ENCODE measurements at places on chromosomes 1 and 21. TPM values are rescaled to one million over a fixed set of nuclear protein-coding genes. Genes with fewer than 3 reads are reported as not detected.
A peak's percentile ranks its signal among the peaks of the same experiment; 100 is the strongest.

Gene MPZ
- polyA plus RNA-seq: 4.5 TPM

Gene NSUN4
- polyA plus RNA-seq: 31.0 TPM

Gene USH2A
- polyA plus RNA-seq: 0.26 TPM

Gene KCNA2
- 0.46 TPM for polyA plus RNA-seq

DNA sequence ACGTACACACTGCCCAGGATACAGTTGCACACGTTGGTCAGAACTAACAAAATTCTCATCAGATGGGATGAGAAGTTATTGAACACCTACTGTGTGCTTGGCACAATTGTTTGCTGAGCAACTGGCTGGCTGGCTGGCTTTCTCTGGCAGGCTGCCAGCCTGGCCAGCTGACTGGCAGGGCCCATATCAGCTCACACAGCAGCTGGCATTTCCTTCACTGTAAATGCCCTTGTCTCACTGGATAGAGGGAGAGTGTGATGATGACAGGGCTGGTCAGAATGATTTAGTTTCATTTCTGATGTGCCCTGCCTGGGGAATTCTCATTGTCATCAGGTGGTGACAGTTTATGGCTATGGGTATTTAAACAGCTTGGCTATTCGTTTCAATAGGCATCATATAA, 15.8 kb downstream of the CAMK2N1 start:
- no peak for DNase-seq

DNA sequence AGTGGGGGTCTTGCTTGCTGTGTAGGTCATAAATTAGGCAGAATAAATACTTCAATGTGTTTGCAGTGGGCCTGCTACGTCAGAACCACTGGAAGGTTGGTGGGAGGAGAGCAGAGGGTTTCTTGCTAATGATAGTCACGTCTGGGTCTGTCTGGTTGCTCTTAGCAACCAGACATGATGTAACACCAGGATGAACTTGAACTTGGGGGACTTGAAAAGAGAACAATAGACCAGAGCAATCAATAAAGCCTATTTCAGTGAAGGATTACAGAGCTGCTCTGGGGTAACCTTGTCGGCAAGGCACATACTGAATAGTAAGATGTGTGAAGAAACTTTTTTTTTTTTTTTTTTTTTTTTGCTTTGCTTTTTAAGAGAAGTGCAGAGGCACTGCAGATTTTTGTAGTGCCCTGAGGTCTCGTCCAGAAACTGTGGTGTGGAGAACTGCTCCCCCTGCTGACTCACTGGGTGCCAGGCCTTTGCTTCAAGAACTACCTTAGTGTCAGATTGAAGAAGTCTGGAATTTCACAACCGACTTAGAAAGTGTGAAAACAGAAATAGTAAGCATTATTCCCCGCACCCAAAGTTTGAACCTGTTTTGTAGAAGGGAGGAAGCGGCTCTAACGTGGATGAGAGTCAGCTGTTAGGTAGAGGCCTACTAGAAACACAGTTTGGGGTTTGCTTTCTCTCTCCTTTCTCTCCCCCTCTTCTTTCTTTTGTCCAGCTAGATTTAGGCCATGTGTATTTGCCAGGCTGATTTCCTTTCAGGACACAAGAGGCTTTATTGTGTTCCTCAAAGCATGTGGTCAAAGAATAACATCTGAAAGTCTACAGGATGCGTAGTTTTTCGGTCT, 271.6 kb downstream of the TM2D1 start:
- DNase-seq: peak; percentile 86

DNA sequence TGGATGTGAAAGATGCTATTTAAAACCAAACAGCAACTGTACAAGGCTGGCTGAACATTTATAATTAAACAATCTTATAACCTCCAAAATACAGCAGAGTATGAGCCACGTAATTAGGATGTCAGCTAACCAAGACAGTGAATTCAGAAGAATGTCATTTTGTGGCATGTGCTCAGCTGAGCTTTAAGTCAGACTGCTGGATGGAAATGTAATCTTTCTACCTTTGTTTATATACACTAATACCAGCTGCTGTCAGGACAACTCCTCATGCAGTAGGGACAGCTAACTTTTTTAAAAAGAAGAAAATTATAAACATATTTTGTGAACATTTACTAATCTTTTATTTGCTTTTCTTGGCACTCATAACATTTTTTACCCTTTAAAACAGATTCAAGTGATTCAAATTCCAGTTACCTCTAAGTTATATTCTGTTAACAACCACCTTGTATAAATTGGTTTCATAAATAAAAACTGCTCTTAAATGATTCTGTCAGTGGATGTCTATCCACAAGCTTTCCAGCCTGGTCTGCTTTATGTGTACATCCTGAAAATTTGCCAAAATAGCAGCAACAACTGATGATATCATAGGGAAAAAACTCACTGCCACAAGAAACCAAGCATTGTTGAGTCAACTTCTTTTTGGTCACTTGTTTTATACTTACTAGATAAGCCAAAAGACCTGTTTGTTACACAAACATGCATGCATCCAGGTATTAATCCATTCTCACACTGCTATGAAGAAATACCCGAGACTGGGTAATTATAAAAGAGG, 36.1 kb downstream of the DPH5 start:
- DNase-seq: no peak

DNA sequence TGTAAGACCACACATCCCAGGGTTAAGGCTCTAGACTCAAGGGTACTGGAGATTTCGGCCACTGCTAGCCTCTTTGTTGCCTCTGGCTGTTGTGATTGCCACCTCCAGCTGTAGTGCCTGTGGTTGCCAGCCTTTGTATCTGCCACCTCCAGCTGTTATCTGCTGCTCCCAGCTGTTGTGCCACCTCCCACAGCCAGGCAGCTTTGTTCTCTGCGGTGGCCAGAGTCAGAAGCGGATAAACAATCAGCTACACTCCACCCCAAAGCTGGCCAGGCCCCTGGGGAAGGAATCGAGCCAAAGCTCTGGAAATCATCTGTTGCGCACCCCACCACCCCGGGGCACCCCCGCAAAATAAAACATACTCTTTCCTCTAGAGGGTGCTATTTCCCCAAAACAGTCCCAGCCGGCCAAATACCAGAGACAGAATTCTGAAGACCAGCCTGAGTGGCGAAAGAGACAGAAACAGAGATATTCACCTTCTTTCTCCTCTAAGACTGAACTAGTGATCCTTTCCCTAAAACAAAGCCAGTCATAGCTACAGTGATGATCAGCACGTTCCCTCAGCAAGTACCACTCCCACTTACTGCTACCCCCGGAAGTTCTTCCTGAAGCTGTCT, 14.8 kb upstream of the PIGM start:
- DNase-seq: no peak

- no peak for DNase-seq
Observed at GRCh38 chr1:155179112-155180031, 5.7 kb downstream of the TRIM46 start.

GRCh38 chr1:24921938-24922662, 8.0 kb downstream of the RUNX3 start:
- DNase-seq: no peak

DNA sequence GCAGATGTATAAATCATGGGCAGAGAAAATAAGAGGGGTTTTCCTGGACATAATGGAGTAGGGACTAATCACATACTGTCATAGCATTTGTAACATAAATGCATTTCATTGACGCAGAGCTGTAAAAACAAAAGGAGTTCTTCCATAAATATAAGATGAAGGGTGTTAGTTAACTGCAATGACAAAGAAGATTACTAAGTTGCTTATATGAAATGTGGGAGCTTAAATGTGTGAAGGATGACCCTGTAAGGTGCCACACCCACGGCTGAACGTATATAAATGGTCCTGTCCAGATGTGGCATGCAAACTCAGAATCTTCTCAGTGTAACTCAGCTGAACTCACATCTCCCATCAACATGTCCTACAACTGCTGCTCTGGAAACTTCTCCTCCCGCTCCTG, at the start of gene KRTAP13-1:
TSS of gene KRTAP13-1 (plus strand) at position 301 of the 400 bp plus-strand sequence. CDS start at position 357, 56 bp downstream.
- DNase-seq: no peak

DNA sequence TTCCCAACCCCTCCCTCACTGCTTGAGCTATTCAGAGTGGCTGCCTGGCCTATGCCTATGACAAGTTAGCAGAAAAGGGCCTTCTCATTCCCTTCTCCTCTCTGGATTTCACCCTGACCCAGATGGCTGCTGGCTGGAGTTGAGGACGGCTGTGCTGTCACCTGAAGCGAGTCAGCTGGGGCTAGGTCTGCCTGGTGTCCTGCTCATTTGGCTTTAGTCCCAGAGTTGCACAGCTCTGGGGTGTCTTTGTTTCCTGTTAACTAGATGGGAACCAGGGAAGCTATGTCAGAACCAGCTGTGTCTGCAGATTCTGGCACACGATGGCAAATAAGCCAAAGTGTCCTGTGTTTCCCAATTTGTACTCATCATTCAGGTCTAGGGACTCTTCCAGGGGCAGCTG, 52.9 kb downstream of the CNIH3 start:
- DNase-seq: no peak

DNA sequence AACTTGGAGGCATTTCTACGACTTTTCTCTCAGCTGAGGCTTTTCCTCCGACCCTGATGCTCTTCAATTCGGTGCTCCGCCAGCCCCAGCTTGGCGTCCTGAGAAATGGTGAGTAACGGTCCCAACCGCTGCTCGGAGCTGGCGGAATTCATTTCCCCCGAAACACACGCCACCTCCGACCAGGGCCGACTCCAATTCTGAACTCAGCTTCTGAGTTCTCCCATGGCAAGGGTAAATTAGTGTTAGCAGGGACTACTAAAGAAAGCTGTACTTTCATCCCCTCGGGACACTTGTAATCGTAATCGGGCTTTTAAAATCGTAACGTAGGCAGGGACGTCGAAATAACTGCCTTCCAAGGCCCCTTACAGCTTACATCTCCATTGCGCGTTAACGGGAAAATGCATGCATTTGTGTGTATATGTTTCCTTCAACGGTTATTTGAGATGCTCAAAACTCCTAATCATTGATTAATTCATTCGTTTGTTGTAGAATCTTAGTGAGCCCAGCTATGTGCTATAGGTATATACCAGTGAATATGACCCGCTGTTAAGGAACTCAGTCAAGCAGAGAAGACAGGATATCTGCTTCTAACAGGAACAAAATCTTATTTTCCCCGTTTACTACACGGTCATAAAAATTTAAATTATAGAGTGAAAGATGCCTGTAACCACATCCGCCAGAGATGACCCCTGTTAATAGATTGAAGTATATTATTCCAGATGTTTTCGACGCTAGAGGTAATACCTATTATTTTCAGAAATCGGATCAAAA, 472 bp downstream of the DTL start:
- DNase-seq: no peak

DNA sequence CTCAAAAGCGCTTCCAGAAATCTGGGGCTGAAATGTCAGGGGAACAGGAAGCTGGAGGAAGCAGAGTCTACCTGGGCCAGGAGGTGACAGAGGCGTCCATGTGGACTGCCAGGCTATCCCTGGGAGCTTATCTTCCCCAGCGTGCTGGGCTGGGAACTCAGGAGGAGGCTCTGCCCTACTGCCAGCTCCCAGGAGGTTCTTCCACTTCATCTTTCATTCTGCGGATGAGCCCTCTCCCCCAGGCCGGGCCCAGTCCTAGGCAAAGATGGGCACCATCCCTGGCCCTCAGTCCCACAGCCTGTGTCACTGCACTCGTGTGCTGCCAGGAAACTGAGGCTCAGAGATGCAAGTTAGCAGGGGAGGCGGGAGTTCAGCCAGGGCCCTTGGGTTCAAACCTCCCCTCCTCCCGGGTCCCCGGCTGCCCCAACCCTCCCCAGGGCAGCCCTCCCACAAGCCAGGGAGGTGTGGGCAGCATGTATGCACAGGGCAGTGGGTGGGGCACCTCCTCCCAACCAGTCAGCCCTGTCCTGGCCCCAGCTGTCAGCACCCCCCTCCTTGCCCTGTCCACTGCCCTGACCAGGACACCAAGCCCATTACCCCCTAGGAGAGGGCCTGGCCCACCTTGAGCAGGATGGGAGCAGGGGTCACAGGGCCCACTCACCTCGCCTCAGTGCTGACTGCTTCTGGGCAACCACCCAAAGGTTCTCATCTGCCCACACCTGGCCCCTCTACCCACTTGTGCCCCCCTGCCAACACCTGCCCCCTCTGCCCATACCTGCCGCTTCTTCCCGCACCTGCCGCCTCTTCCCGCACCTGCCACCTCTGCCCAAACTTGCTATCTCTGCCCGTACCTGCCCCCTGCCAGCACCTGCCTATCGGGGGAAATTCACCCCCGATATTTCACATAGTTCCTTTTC, 226.0 kb downstream of the NPHP4 start:
- DNase-seq: no peak

DNA sequence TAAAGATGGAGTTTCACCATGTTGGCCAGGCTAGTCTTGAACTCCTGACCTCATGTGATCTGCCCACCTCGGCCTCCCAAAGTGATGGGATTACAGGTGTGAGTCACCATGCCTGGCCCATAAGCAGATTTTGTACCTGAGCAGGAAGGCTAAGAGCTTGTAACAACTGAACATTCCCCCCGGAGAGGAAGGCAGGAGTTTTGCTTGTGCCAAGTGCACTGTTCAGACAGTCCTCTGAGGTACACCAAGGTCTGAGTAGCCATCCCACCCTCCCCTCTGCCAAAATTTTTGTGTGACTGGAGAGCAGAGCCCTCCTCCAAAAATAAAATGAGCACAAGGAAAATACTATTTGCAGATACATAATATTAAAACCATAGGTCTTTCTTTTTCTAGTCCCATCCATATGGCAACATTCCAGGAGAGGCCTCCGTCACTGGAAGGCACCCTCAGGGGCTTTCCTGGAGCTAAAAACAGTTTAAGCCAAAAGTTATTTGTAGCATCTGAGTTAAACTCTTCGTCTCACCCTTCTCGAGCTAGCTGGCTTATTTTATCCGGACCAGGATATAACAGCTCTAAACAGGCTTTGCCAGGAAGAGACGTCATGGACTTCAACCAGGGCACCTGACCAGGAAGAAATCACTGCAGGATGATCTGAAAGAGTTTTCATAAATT, 27.2 kb downstream of the CAPN2 start:
- no peak for DNase-seq

All from left renal pelvis (tissue), 4 donors.